ENCODE measurements at places on chromosomes 4 and X.

- no peak for DNase-seq
Measured at GRCh38 chr4:186765673-186766546, 42.3 kb upstream of the FAT1 start.

- DNase-seq: no peak
Measured at GRCh38 chrX:129771266-129771995, 8.3 kb upstream of the SASH3 start.

GRCh38 chrX:48165241-48165640, 31.4 kb downstream of the SSX5 start:
- no peak for DNase-seq

- DNase-seq: no peak
Measured at GRCh38 chr4:56209767-56210166, 177.5 kb downstream of the AASDH start.

GRCh38 chr4:12409507-12410190, 981.0 kb upstream of the HS3ST1 start:
- peak; percentile 42 for DNase-seq

- DNase-seq: no peak
Measured at GRCh38 chrX:1598876-1599790, 7.7 kb downstream of the AKAP17A start.

- DNase-seq: no peak
Measured at GRCh38 chrX:154540897-154541535, 5.6 kb downstream of the G6PD start.

DNA sequence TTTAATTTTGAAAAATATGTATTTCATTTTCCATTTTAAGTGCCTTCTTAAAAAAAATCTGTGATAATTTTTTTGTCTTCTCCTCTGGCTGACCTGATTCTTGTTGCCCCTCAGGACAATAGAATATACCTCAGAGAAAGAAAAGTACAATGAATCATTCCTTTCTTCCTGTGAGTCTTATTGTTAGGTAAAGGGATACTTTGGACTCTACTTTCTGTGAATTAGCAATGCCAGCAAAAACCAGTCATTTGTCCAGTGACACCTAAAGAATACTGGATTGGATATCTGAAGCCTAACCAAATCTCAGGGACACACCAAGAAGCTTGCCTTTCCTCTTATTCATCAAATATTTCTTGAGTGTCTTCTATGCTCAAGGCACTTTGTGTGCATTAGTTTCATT, 102.1 kb downstream of the AREG start:
- no peak for DNase-seq

GRCh38 chrX:40282348-40282747, 184.6 kb upstream of the BCOR start:
- DNase-seq: no peak

DNA sequence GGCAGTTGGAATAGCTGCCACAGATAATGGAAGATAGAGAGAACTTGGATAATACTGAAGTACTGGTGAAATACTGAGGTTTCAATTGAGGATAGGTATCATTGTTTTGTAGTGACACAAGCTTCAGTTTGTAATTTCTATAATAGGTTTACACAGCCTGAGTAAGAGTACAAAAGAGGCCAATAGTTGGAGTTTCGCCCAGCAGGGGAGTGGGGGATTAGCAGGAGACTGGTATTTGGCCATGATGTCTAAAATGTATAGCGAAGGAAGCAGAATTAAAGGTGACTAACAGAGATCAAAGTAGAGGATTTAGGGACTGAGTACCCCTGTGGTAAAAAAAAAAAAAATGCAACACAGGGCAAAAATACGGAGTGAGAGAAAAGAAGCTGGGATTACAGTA, 129.5 kb downstream of the KCTD8 start:
- no peak for DNase-seq

GRCh38 chr4:60463857-60464502, 736.1 kb upstream of the ADGRL3 start:
- no peak for DNase-seq

GRCh38 chrX:123899701-123900100, 39.8 kb downstream of the XIAP start:
- DNase-seq: no peak

DNA sequence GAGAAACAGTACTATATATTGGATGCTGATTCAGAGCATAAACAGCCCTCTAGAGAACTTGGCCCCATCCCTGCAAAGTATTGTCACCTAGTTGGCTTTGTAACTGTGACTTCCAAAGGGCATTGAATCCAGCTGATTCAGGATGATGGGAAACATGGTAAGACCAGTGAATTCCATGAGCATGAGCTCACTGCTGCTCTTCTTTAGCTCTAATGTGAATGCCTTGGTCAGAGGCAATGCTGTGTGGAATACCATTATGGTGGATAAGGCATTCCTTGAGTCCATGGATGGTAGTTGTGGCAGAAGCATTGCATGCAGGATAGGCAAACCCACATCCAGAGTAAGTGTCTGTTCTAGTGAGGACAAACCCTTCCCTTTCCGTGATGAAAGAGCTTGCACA, 365.6 kb upstream of the EDA2R start:
- no peak for DNase-seq

DNA sequence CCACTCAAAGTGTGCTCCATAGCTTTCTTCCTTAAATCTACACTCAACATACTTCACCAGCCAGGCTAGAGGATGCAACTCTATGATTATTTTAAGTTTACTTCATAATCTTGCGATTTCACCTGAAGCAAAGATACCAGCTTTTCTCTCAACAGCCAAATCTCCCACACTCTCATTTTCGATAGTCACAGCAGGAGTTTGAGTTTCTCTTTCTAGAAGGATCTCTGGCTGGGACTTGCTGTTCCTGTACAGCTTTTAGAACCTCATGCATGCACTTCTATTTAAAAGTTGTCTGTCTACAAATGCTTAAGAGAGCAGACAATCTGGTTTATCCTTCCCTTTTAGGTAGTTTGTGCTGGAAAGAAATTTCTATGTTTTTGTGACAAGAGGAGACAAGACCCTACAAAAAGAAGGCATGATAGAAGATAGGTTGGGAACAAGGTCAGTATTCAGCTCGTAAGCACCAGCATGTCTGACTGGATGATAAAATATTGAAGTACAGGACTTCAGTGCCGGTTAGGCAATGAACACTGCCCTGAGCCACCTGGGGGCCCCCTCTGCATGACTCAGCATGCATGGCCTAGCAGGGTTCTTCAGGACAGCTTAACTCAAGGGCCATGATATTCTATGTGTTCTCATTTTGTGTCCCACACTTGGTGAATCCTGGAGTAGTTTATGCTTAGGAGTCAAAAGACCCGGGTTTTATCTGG, 65.6 kb downstream of the ATXN3L start:
- no peak for DNase-seq

- no peak for DNase-seq
Measured at GRCh38 chr4:3257556-3258482, 8.9 kb downstream of the MSANTD1 start.

DNA sequence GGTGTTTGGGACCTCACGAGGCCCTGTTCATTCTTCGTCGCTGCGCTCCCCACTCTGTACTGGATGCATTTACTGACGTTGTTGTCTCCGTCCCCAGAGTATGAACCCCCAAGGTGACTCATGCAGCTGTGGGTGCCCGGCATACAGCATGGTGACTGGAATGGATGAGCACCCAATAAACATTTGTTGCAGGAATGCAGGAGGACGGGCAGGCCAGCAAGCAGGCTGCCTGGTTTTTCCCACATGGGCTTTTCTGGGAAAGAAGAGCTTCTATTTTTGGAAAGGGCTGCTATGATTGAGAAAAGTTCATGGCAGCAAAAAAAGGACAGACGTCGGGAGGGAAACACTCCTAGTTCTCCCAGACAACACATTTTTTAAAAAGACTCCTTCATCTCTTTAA, 893 bp upstream of the SOD3 start:
- DNase-seq: no peak

- DNase-seq: no peak
Measured at GRCh38 chrX:150813922-150814321, 84.5 kb downstream of the CD99L2 start.

DNA sequence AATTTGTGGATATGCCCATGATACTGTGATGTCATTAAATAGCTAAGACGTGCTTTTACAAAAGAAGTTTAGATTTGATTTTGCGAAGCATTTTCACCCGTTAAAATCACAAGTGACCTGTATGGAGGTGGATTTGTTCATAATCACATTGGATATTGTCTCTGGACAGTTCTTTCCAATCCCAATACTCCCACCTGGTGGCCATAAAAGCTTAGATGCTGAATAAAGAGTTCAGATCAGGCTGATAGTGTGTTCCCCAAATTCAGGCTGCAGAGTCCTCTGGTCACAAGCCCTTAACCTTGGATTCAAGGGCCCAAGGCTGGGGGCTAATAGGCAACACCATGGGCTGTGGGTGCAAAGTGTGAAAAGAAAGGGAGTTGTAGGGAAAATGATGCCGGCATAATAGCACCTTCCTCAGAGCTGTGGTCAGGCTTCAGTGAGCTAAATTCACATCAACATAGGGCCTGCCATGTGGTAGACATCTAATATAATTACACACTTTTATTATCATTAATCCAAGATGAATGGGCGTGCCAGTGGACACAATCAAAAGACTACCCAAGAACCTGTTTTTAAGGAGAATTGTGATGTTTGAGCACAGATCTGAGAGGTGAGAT, 28.1 kb downstream of the SMIM43 start:
- peak; percentile 34 for DNase-seq

DNA sequence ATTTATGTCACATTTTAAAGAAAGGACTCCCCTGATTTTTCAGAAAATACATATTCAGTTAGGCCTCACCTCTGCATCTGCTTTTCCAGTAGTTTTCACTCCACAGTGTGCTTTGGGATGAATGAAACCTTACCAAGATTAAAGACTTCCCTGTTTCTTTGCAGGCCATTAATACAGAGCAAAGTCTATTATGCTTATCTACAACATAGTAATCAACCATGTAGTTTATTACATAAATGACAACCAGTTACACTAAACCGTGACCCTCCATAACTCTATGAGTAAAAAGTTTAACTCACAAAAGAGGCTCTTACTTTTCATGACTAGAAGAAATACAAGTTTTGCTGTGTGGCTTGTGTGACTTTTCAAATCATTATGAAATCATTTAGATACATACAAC, 2.3 kb downstream of the LRRC66 start:
- DNase-seq: no peak

DNA sequence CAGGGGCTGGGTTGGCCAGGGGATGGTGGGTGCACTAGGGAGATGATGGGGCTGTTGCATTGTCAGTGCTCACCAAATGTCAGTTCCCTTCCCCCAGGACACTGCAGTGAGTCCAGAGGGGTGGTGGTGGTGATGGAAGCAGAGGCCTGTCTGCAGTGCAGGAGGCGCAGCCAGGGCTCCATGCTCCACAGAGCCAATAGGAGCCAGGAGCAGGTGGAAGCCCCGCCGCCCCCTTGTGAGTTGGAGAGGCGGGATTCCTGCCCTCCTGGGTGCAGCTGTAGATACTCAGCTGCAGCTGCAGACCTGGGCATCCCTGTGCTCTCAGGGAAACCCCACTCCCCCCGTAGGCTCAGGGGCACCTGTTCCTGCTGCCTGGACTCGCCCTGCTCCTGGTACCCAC, 284.7 kb downstream of the EVC2 start:
- no peak for DNase-seq

- no peak for DNase-seq
Measured at GRCh38 chr4:33200377-33200776, 2480.2 kb downstream of the PCDH7 start.

- DNase-seq: no peak
Measured at GRCh38 chrX:71144651-71145050, at the start of gene NLGN3. NLGN3 (plus strand) TSS chrX:71144841; CDS start chrX:71147750, 2,909 bp downstream.

DNA sequence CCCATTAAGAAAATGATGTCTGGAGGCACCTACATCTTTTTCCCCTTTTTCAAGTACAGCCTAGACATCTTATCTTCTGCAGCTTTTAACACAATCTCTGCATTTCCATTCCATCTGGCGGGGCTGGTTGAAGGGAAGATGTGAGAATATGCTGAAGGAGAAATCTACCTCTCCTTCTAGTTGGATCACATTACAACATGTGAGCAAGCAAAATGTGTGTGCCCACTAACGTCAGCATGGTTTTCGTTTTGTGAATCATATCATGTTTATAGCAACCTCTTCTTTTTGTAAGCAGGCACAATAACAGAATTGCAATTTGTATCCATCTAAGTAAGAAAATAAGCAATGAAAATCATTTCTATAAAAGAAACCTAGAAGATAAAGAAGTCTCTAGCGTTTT, 28.9 kb upstream of the MID1 start:
- DNase-seq: no peak

DNA sequence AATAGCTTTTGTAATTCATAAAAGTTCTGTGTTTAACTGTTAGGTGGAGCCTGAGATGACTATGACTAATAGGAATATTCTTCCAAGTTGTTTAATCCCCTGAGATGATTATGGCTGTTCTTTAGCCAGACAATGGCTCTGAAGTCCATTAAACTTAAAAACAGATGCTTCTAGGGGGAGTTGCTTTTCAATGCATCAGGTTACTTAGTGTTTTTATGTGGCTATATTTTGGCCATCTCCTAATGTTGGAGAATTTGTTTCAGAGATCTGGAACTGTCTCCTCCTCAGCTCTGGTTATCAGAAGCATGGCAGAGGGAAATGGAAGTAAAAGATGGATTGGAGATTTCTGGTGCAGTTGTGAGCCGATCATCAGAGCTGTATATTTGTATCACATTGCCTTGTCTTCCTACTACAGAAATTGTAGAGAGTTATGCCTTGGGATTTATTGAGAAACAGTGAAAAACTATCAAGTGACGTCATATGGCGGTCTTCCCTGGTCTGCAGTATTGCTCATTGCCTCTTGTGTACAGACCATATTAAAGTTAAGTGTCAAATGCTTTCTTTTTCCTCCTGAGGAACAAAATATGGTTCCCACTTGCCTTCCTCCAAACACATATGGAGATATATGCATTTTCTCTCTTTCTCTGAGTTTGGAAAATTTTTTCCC, 29.8 kb downstream of the SGMS2 start:
- DNase-seq: no peak

DNA sequence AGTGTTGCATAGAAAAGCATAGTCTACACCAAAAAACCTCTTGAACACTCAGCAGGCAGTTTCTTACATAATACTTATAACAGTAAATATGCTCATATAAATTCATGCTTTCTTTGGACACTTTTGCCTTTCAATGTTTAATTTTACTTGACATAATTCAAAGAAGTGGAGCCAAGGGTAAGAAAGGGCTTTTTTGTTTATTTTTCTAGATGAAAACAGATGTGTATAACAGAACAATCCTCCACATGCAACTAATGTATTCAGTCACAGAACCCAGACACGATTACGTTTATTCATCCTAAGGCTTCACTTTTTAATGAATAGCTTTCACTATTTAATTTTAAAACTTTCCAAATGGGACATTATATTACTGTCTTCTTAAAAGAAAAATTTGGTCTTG, 58.0 kb upstream of the PTPN13 start:
- DNase-seq: no peak

GRCh38 chr4:5435823-5436222, 272.5 kb downstream of the EVC2 start:
- DNase-seq: no peak

Data from kidney glomerular epithelial cell (primary cell).